ENCODE measurements at places on chromosomes 3 and 15.

GRCh38 chr3:45109771-45110508, 36.2 kb downstream of the CDCP1 start:
- no peak for DNase-seq

DNA sequence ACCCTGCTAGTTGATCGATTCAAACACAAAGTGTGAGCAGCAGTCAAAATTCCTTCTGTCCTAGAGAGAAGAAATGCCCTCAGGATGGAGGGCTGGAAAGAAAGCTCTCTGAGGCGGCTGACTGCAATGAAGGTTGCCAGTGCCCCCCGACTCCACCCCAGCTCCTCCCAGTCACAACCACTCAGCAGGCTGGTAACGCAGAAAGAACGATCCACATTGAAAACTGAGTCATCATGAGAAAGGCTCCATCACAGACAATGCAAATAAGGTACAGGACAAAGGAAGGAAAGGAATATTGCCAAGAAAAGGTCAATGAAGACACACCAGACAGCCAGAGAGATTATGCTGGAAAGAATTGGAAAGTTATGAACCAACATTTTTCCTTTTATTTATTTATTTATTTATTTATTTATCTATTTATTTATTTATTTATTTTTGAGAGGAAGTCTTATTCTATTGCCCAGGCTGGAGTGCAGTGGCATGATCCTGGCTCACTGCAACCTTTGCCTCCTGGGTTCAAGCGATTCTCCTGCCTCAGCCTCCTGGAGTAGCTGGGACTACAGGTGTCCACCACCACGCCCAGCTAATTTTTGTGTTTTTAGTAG, 17.4 kb upstream of the VGLL4 start:
- DNase-seq, result no peak

DNA sequence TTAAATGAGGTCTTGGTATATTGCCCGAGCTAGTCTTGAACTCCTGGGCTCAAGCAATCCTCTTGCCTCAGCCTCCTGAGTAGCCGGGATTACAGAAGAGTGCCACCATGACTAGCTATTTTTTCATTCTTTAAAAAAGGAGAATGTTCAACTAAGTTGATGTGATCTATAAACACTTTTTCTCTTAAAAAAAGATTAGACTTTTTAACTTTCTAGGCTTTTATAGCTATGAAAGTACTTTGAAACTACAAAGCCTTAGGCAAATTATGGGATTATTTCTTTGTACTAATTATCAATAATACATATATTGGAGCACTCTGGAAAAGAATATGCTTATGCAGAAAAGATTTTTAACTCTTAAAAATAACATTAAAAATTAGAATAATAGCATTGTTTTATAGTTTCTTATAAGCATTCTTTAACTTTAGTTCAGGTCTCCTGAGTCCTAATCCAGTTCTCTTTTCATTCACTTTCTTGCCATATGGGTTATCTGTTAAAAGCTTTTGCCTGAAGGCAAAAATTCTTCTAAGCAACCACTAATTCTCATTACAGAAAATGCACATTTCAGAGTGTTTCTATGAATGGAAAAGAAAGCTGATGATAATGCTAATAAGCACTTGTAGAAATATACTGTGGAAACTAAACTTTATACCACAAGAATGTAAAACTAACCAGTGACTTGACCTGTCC, 87.8 kb downstream of the DPPA2 start:
- DNase-seq, result no peak

DNA sequence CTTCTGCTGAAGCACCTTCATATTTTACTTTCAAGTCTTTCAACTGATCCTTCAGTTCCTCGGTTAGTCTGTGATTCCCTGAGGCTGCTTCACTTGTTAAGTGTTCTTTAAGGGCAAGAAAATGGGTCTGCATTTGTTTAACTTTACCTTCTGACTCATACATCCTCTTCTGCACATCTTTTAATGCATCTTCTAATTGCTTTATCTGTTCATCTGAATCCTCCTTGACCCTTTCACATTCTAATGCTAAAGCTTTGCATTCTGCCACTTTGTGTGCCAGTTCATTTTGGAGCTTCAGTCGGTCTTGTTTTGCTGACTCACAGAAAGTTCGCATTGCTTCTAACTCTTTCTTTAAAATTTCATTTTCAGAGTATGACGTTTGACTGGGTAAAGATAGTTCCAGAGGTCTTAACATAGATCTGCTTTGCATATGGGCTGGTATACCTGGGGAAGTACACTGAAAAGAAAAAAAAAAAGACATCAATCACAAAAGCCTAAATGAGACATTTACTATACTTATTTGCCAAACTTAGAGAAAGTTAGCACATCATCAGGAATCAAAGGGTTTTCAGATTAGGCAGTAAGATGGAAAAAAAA, 94.3 kb downstream of the UACA start:
- no peak for DNase-seq

- DNase-seq, result no peak
These were observed 941 bp downstream of the ZBED2 start for GRCh38 chr3:111594205-111594604.

DNA sequence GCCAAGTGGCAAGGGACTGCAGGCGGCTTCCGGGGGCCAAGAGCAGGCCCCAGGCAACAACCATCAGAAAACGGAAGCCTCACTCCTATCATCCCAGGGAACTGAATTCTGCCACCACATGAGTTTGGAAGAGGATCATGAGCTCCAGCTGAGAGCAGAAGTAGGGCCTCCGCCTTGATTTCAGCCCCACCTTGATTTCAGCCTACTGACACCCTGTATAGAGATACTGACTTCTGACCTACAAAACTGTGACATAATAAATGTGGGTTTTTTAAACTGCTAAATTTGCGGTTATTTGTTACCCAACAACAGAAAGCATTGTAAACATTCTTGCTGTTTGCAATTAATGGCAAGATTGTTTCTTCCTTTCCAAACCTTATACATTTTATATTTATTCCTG, 21.6 kb upstream of the RARRES1 start:
- DNase-seq, result no peak

DNA sequence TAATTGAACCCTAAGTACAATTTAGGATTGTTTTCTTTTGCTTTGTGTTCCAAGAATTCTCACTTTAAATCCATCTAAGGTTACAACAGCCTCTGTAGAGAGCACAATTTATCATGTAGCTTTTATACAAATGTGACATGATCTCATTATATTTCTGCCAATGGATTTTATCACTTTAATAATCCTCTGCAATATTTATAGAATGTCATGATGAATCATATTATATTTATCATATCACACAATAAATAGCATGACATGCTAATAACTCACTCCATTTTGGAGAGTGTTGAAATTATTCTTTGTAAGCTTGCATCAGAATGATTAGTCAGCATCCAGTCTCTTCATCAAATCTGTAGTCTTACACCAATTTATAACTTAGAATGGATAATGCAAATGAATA, 280.6 kb upstream of the ZNF717 start:
- no peak for DNase-seq

GRCh38 chr3:179624451-179624850, 19.9 kb downstream of the NDUFB5 start:
- DNase-seq, result no peak

GRCh38 chr15:63277893-63278456, 570 bp downstream of the APH1B start:
- no peak for DNase-seq

- DNase-seq, result no peak
These were observed 27.3 kb downstream of the NPTN start for GRCh38 chr15:73605759-73606436.
